ENCODE measurements at places on chromosomes 6 and 20. TPM values are rescaled to one million over a fixed set of nuclear protein-coding genes. Genes with fewer than 3 reads are reported as not detected.
A peak's percentile ranks its signal among the peaks of the same experiment; 100 is the strongest.

- DNase-seq, result no peak
These were observed 69.3 kb downstream of the HDDC2 start for GRCh38 chr6:125232466-125232865.

- no peak for DNase-seq
These were observed 6.8 kb upstream of the MRAP2 start for GRCh38 chr6:84026721-84027164.

DNA sequence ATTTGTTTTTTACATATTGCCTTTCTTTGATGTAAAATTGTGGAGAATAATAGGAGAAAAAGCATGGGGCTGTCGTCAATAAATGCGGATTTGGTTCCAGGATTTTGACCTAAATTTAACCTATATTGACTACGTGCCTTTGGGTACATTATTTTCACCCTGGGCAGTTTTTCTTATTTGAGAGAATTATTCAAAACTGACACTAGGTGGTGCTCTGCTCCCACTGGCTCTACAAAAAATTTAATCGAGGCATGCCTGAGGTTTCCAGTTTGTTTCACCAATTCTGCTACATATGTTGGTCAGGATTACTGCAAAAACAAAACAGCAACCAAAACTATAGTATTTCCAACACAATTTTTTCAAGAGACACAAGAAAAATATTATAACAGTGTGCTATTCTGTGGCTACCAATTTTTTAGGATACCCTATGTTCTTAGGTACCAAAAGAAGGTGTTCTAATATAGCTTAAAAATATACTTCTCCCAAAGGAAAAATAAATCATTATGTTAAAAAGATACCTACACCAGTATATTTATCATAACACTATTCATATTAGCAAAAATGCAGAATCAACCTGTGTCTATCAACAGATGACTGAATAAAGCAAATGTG lies 48.6 kb upstream of the FABP7 start:
- DNase-seq, result peak; percentile 44

DNA sequence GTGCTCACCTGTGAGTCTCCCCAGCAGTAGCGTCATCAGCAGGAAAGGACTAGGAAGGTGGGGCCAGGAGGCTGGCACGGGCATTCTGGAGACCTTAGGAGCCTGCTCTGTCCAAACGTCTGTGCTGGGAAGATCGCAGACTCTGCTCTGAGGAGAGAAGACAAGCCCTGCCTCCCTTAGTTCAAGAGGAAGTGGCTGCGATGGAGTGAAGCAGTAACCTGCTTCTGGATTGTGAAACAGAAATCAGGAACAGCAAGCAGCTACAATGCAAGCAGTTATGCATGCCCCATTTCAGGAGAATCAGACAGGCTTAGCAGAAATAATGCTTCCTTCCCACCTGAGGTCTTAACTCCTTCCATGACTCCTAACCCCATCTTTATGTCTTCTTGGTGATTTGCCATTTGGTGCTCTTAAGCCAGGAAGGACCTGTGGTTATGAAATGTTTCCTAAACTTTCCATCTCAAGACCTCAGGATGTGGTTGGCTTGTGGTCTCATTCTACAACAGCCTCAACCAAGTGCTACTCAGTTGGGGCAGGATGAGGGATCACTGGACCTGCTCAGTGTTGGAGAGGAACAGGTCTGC lies at the start of gene SIRPB1:
SIRPB1 (minus strand) TSS at position 149 of the 584 bp plus-strand sequence; CDS start at position 84, 65 bp downstream.
- peak; percentile 31 for DNase-seq

DNA sequence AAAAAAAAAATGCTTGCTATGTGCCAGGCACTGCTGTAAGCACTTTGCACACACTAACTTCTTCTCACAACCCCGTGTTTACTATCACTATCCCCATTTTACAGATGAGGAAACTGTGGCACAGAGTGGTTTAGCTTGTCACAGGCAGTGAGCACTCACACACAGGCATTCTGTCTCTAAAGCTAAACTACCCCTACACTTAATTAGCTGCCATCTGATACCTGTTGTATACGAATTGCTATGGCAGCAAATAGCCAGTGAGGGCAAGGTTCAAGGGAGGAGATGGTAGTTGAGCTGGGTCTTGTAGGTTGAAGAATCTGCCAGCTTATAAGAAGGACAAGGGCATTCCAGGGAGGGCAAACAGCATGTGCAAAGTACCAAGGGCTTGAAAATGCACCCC lies 5.2 kb downstream of the TNNC2 start:
- no peak for DNase-seq

DNA sequence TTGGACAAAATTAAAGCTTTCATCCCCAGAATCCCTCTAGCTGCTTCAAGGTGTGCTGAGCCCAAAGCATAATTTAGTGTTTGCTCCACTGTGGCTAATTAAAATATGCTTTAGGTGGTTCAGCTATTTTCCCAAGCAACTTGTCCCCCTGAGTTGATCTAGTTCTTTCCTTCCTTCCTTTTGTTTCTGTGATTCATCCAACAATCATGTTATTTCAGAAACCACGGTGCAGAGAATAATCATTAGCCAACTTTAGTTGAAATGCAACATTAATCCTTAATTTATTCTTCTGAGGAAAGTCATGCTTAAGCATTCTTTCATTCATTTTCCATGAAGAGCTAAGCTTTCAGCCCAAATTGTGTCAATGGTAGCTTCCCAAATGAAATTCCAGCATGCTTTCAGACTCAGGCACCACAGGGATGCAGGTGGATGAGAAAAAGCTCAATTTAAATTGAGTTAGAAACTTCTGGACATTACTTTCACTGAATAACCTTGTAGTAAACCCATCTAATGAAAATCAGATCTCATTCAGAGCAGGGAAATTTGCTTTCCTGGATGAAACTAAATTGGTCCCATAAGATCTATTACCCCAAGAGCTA lies 209.0 kb upstream of the NT5E start:
- DNase-seq, result no peak

- no peak for DNase-seq
These were observed 379.6 kb downstream of the FOXA2 start for GRCh38 chr20:22204801-22205200.

- DNase-seq, result peak; percentile 44
These were observed 74.0 kb upstream of the GLP1R start for GRCh38 chr6:38974389-38975151.

The NELFCD gene
- 131 TPM for total RNA-seq

The ELMO2 gene
- total RNA-seq, result 29.0 TPM

Measured in PC-3 (cell line).